Naive thymus-derived CD4-positive, alpha-beta T cell (primary cell): ENCODE measurements at places on chromosomes 16 and 17. TPM values are rescaled to one million over a fixed set of nuclear protein-coding genes. Genes with fewer than 3 reads are reported as not detected.

DNA sequence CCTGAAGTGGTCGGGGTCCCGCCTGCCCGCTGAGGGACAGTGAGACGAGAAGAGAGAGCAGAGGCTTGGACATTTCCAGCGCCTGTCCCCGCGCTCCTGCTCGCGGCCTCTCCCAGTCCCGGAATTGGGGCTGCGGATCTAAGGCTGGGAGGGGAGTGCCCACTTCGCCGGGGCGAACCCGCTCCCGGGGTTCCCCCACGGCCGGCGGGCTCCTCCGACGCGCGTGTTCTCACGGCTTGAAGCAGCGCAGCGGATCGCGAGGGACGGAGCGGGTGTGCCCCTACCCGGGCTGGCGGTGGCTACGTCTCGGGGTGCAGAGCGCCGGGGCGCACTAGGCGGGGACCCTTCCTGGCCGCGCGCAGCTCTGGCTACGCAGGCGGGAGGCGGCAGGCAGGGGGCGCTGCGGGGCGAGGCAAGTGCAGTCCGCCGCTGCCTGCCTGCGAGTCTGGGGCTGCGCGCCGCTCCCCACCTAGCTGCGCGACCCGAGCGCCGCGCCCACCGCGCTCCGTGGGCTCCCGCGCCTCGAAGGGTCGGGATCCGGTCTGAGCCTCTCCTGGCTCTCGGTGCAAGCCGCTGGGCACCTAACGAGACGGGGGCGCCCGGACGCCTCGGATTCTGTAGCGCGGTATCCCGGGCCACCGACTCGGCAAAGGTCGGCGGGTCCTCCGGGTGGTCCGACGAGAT lies 1.2 kb downstream of the NGFR start:
- peak; percentile 83 for DNase-seq

DNA sequence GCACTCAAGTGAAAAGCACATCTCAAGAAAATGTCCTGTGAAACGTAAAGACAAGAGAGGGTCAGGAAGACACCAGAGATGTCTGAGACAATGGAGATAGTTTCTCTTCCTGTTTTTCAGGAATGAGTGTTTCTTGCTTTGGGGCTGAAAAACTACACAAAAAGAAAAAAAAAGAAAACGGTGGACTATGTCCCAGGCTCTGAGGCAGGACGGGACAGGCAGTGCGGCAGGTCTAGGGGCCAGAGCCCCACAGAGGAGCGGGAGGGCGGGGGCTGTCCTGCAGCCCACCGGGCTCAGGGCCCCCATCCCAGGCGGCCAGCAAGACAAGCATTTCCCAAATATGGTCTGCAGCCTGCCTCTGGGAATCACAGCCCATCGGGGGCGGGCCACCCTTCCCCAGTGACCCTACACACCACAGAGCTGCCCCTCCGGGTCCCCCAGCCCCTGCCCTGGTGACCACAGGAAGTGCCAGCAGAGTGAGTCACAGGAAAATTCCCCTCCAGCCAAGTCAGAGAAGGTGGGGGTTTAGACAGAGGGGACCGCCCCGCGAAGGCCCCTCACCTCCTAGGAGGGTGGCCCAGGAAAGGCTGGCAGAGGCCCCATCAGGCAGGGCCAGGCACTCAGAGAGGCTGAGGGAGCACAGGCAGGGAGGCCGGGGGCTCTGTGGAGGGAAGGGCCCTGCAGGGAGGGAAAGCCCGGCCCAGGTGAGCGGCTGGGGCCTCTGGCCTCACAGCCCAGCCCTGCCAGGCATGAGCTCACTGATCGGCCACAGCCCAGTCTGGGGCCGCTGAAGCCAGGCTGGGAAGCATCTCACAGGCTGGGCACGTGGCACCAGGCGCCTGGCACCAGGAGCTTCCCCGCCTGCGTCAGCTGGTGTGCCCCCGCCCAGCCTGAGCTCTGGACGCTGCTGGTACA lies 6.3 kb downstream of the BCAR1 start:
- DNase-seq = no peak

DNA sequence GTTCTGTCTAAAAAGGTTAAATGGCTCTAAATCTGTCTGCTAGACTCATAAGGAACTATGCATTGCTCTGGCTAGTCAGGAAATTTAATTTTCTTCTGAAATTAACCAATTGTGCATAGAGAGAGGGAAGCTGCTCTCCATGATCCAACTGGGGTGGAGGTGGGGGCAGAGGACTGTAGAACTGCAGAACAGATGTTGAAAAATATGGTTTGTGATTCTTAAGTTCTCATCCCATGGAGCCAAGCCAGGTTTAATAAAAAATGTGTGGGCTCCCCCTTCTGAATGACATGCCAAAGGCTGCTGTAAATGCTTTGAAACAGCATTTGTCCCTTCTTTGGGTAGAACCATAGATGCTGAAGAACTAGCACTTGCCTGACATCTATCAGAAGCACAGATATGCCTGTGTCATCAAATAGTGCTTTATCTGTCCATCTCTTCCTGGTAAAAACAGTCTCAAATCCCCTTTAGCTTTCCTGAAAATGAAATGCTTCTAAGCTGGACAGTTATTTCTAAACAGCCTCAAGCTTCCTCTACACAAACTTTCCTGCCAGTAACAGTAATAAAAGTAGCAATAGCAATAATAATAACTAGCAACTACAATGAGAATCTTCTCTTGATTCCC lies 221.4 kb downstream of the CDH8 start:
- no peak for DNase-seq

DNA sequence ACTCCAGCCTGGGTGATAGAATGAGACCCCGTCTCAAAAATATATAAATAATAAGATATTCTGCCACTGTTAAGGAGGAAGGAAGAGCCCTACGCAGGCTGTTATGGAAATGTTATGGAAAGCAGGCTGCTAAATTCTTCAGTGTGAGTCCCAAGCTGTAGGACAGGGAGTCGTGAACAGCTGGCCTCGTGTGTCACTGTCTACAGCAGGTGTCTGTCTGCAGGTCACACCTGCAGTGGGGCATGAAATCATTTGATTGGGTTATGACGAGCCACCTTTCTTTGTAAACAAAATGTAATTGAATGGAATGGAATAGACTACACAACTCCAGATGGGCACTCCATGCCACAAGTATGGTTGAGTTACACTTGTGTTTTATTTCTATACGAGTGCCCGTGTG lies 15.6 kb upstream of the LITAF start:
- DNase-seq = no peak

GRCh38 chr16:7746941-7747340 lies 414.3 kb downstream of the RBFOX1 start:
- DNase-seq = no peak

DNA sequence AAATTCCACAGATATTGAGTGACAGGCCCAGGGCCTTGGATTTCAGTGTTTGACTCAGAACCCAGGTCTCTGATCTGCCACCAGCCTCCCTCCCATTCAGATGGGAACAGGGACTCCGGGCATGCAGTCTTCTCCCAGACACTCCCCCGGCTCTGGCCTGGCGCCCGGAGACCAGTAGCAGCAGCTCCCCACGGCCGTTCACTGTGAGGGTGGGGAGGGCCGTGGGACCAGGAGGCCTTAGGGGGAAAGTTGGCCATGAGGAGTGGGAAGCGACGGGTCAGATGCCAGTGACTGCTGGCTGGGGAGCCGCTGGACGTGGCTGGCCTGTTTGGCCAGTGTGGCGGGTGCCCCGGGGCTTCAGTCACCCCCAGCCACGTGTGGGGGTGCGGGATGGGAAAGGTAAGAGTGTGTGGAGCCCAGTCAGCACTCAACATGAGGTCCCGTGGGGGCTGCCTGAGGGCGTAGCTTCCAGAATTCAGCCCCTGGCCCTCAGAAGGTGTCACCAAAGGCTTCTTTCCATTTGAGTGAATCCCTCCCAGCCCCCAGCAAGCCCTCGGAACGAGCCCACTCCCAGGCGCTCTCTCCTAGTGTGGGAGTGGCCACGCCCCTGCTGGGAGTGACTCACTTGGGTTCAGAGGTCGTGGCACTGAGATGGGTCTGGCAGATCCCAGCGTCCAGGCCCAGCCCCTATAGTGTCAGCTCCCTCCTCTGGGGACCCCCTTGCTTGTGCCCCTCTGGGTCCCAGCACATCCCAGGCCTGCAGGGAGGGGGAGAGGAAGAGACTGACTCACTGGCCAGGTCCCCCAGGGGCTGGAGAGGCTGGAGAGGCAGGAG lies 309.4 kb downstream of the SEC14L1 start:
- DNase-seq = no peak

DNA sequence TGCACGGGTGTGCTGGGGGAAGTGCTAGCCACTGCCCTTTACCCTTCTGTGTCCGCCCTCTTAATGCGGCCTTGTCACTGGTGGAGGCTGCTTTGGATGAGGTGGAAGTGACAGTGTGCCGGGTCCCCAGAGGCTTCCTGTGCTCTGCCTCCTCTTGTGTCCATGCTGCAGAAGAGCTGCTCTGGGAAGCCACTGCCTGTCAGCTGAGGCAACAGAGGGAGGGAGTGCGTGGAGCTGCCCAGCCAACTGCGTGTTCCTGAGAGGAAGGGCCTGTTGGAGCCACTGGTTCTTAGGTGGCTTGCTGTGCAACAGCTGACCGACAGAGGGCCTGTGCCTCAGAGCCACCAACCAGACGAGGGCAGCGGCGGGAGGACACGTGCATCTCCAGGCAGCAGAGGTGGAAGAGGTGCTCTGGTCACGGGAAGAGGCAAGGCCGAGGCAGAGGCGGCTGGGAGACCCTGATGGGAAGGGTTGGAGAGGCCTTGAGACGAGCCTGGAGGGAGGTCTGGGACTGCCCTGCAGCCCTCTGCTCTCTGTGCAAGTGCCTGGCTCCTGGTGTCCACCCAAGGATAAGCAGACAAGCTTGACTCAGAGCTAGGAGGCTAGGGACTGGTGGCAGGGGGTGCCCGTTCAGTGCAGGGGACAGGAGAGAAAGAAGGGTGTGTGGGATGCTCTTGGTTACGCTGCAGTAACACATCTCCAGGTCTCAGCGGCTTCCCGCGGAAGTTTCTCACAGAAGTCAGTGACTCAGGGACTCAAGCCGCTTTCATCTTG lies 25.4 kb downstream of the B9D1 start:
- DNase-seq = no peak

GRCh38 chr16:26204138-26204537 lies 512.4 kb downstream of the HS3ST4 start:
- DNase-seq = no peak

DNA sequence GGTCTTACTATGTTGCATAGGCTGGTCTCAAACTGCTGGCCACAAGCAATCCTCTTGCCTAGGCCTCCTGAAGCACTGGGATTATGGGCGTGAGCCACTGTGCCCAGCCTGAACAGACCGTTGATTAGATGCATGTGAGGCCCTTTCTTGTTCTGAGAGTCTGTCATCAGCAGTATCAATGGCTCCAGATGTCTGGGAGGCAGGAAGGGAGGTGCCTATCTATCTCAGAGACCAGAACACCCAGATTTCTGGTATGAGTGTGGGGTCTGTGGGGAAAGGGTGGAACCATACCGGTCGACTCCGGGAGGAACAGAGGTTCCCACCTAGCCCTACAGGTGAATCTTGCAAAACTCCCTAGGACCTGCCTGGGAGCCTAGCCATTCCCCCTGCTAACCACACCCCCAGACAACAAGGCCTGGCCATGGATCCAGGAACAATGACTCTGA lies 71.7 kb downstream of the PRKCB start:
- DNase-seq = no peak

GRCh38 chr17:1779571-1780131 lies 17.8 kb downstream of the SERPINF1 start:
- no peak for DNase-seq

DNA sequence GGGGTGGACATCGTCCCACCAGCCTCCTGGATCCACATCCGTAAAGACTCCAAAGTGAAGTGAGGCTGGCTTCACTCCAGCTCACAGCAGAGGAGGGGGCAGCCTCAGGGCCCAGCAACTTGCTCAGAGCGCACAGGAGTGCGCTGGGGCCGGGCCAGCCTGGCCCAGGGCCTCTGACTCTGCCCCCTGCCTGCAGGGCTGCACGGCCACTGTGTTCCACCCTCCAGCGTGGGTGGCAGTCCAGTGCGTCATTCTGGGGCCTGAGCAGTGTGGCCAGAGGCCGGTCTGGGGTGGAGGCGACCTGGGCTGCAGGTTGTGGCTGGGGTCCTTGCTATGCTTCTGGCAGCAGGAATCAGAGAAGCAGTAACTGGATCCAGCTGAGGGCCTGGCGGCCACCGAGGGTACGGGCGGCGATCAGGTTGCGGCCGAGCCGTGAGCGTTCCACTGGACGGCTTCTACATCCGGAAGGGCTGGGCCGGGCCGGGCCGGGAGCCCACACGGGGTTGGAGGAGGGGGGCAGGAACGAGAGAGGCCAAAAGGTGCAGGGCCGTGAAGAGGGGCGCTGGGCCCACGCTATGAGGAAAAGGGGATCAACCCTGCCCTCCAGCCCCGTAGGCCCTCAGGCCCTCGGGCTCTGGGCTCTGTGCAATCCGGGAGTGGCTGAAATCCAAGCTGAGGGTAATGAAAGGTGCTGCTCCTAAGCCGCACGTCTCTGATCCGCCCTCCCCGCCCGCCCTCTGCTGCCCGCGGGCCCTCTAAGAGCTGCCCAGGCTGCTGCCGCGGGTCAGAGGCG lies at the start of gene FSCN2:
TSS of gene FSCN2 (plus strand) at position 787 of the 793 bp plus-strand sequence. CDS start 155 bp downstream, outside the sequence.
- DNase-seq = no peak

DNA sequence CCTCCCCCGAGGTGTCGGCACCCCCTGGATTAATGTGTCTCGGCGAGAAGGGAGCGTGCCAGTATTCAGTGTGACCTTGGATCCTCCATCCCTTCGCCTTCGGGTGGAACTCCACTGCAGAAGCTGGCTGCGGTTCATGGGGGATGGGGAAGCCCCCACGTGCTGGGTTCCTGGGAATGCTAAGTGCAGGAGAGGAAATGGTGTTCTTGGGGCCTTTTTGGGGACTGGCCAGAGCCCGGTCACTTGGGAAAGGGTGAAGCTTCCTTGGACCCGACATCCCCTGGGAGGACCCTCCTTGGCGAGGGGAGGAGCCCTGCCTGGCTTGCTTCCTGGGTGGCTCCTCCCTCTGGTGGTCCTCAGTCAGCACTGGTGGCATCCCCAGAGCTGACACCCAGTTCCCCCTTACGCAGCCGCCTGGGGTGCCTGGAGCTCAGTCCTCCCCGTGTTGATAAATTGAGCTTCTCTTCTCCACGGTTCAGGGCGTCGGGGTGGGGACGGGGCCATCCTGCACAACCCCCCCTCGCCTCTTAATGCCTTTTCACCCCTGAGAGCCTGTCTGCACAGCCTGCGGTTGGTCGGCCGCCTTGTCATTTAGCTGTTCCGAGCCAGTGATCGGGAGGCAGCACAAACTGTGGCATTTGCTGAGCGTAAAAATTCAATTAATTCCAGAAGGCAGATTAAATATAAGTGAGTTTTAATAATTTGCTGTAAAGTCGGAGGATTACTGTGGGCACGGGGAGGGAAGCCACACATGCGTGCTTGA lies 30.7 kb upstream of the GSE1 start:
- DNase-seq = no peak

- DNase-seq = no peak
Observed at GRCh38 chr16:87012954-87013938, 303.9 kb downstream of the C16orf95 start.

Gene HOXB13
- total RNA-seq = not detected

Gene CAMTA2
- 66.6 TPM for total RNA-seq

Gene PRSS36
- total RNA-seq = 0.13 TPM
